ENCODE measurements at places on chromosomes 11 and 22. TPM values are rescaled to one million over a fixed set of nuclear protein-coding genes. Genes with fewer than 3 reads are reported as not detected.

GRCh38 chr22:20774882-20775281 is 969 bp downstream of the SERPIND1 start:
- no peak for DNase-seq

The EXPH5 gene
- 158 TPM for total RNA-seq

DNA sequence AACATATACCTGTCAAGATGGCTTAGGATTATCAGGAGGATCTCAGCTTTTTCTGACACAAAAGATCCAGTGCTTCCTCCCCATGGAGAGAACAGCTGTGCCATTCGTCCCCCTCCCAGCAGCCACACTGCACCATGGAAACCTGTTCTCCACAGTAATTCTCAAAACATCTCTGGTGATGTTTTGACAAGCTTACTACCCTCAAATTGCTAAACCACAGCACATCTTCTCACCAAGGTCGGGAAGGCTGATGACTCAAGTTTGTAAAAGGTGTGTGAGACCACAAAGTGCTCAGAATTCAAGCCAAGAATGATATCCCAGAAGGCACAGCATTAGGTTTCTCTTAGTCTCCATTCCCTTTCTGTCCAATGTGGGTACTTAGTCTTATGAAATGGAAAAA is 3.9 kb upstream of the RAB38 start:
- DNase-seq = no peak

DNA sequence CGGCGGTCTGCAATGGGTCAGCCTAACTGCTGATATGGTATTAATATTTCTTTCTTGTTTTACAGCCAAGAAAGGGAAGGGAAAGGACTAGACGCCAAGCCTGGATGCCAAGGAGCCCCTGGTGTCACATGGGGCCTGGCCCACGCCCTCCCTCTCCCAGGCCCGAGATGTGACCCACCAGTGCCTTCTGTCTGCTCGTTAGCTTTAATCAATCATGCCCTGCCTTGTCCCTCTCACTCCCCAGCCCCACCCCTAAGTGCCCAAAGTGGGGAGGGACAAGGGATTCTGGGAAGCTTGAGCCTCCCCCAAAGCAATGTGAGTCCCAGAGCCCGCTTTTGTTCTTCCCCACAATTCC is 1.9 kb downstream of the MDK start:
- no peak for DNase-seq

DNA sequence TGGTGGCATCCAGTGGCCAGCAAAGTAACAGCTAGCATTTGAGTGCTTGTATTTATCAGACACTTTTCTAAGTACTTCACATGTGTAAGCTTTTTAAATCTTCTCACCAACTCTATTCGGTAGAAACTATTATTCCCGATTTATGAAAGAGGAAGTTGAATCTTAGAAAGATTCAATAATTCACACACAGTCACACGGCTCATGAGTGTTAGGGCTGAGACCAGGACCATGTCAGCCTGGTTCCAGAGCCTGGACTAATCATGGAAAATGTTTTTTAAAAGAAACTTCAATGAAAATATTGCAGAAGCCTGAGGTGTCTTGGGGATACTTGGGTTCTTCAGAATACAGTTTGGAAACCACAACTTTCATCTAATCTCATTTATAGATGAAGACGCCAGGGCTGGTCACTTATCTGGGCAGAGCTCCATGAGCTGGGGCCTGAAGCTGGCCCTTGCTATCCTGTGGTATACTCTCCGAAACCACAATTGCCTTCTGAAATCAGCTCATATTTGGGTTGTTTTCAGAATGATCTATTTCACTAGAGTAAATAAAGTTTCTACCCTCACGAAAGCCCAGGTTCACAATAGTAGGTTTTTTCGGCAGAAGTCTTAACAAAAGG is 4.3 kb upstream of the CRTAM start:
- DNase-seq = no peak

The SLC25A45 gene
- 5.3 TPM for total RNA-seq

- no peak for DNase-seq
Measured at GRCh38 chr11:59562292-59562691, 51.0 kb downstream of the OR4D9 start.

DNA sequence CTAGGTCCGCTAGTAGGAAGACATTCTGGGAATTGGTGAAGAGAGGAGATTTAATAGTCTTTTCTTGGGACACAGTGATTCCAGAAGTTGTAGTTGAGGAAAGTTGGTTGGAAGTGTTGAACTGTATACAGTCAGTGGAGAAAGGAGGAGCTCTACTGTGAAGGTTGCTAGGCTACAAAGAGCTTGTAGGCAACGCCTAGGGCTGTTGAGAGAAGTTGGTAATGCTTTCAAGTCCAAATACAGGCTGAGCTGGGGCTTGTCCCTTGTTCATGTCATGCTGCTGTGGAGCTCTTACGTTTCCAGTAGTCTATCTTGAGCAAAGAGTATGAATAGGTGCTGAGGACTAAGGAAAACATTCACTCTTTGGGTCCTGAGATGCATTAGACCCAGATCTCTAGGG is 1.1 kb downstream of the TBCEL start:
- DNase-seq = no peak

- no peak for DNase-seq
Measured at GRCh38 chr11:112744041-112744440, 217.2 kb upstream of the NCAM1 start.

DNA sequence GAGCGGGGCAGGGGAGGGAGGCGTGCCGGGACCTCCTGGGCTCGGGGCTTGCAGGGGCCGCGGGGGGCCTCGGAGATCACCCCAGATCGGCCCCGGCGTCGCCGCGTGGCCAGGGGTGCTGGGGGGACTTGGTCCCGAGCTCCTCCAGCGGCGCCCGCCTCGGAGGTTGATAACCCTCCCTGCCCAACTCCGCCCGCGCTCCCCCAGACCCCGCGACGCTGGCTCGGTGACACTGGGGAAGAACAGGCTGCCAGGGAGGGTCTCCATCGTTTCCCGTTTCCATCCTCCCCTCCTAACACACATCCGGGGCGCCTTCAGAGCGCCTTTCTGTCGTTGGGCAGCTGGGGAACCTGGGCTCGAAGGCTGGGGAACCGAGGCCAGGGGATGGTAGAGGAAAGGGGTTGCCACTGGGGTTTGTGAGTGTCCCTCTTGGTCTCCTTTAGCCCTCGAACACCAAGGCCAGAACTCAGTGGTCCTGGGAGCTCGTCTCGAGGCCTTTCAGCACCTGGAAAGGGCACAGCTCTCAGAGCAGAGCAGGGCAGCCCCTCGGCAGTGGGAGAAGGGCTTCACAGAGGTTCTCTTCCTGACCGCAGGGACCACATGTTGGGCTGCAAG is 431 bp downstream of the SLC37A2 start:
- no peak for DNase-seq

DNA sequence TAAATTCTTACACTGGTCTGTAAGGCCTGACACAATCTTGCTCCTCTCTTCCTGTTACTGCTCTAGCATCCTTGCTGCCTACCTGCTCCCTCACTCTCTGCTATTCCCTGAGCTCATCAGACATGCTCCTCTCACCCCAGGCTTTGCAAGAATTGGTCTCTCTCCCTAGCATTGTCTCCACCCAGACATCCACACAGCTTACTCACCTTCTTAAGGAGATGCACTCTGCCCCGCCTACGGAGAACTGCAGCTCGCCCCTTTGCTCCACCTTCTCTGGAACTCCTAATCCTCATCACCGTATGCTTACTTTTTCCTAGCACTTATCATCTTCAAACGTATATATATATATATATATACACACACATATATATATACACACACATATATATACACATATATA is 23.3 kb upstream of the TMPRSS5 start:
- no peak for DNase-seq

DNA sequence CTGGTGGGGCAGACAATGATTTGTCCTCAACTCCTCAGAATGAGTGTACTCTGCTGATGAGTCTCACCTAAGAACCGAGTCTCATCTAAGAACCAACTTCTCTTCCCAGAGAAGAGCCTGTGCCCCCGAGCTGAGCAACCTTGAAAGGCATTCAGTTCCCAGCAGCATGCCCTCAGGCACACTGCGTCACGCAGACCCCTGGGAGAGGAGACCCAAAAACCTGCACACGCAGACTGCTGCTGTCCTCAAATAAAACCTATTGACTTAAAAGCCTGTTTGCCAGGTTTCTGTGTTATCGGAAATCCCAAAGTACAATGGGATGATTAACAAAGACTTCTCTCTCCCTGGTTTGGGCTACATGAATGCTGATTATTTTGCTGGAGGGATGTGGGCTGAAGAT is 121.2 kb downstream of the C11orf58 start:
- no peak for DNase-seq

GRCh38 chr22:19612866-19613572 is 88.8 kb upstream of the CLDN5 start:
- no peak for DNase-seq

GRCh38 chr11:63884196-63884932 is 32.6 kb downstream of the RCOR2 start:
- no peak for DNase-seq

DNA sequence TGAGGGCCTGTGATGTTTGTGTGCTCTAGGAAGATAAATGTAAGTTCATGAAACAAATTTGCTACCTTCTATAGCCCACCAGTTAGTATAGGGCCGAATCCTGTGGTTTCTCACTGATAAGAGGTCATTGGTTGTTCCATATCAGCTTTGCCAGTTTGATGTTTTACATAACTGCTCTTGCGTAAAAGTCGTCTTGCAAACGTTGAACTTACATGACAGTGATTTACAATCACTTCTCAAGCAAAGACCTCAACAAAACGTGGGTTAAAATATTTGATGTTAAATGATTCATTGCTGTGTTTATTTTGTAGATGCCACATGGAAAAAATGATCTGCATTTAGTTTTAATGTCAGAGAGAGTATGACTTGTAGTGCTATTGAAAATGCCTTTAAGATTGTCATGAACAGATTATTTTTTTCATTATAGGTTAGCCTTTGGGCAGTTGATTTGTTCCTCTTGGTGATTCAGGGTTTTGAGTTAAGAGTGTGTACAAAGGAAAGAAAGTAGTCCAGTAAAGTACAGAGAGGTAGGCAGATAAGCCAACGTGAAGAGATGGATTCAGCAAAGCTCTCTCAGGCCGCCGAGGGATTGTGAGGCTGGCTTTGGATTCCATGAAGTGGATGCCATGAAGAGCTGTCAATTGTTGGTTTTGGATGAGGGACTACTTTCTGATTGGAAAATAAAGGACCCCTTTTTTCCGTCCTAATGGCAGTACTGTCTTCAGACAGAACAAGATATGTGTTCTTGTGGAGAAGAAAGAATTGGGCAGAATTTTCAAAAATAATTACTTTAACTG is 2.6 kb downstream of the EWSR1 start:
- DNase-seq = no peak

DNA sequence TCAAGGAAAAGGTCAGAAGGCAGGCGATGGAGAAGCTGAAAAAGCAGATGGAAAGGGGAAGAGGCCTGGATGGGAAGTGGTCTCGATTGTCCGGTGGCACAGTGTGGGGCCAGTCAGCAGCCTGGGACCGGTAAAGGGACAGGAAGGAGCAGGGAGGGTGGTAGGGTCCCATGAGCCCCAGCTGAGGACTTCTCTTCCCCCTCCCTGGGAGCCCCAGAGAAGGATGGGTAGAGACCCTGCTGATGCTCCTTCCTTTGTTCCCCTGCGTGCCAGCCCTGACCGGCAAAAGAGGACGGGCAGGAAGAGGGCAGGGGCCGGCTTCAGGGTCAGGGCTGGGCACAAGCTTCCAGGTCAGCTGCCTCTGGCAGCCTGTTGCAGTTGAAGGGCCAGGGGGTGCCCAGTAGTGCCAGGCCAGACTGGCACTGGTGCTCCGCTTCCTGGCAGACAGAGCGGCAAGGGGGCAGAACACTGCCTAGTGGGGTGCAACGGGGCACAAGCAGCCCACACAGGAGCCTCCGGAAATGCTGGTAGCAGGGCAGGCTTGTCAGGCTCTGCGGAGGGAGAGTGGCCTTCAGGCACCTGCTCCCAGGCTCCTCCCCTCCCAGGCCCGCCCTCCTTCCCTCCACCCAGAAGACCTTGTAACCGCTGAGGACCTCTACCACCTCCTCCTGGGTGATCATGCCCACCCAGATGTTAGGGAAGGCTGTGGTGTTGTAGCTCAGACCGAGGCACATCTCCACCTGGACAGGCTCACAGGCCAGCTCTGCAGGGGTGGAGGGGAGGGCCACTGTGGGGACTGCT is 739 bp upstream of the C1QTNF5 start:
- DNase-seq = no peak

- no peak for DNase-seq
Measured at GRCh38 chr11:30665067-30665466, 78.9 kb upstream of the MPPED2 start.

GRCh38 chr22:37618674-37619073 is 10.0 kb downstream of the GGA1 start:
- DNase-seq = no peak

Data from suprapubic skin (tissue), 4 donors.